ENCODE measurements at places on chromosomes 2 and 18.
A peak's percentile ranks its signal among the peaks of the same experiment; 100 is the strongest.

DNA sequence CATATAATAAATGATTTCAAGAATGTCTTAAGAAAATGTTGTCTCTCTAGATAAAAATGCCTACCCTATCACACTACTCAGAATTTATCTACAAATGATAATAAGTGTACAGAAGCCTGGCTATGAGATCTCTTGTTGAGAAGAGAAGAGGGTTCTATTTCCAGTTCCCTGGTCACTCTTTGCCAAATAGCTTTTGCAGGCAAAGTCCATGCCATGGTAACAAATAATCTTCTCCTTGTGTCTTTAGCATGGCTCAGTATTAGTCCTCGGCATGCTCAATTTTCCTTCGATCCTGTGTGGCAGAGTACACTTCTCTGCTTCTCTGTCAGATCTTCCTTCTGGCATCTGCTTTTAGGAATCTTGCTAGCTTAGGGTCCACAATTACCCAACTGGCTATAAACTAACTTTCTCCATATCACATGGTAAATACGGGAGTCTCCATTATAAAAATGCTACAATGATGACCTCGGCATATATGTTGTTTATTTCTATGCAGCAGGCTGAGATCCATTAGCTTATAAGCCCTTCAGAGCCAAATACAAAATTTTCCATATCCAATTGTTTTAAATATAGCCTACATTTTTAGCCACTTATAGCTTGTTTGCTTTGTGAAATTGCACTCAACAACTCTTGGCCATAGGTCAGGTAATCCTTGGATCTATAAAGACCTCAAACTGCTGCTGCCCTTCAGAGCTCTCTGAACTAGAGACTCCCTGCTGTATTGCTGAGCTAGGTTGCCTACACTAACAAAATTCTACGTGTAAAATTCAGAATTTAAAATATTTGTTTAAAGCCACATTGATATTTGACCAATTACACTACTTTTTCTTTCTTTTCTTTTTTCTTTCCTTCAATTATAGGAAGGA, 157.5 kb downstream of the FSIP2 start:
- no peaks in the 10 kb centered on the region for H3K4me1 ChIP-seq
- H3K36me3 ChIP-seq = no peaks in the 10 kb centered on the region
- no peak overlapping the region for H3K27ac ChIP-seq
- H3K4me3 ChIP-seq = no peak overlapping the region
- DNase-seq = no peak
- no peaks in the 10 kb centered on the region for H3K27me3 ChIP-seq

DNA sequence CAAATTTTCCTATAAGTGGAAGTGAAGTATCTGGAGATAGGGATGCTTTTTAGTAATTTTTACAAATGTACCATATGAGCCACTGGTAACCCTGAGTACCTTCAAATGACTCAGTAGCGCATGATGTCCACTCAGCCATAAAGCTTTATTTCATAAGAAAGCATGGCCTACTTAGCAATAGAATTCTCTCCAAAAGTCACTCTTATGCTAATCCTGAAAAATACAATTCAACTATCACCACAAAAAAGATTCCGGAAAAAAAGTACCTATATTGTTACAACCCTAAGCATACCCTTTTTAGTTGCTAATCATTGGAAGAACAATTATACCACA, 732.2 kb downstream of the SOCS6 start:
- no peak overlapping the region for H3K4me3 ChIP-seq
- no peak overlapping the region for H3K27ac ChIP-seq
- H3K4me1 ChIP-seq = no peaks in the 10 kb centered on the region
- DNase-seq = no peak
- H3K36me3 ChIP-seq = no peaks in the 10 kb centered on the region
- H3K27me3 ChIP-seq = no peaks in the 10 kb centered on the region

GRCh38 chr2:237048595-237048994, 37.1 kb upstream of the COPS8 start:
- no peak for DNase-seq
- H3K27ac ChIP-seq = no peak overlapping the region
- no peaks in the 10 kb centered on the region for H3K4me1 ChIP-seq
- H3K36me3 ChIP-seq = no peaks in the 10 kb centered on the region
- no peaks in the 10 kb centered on the region for H3K27me3 ChIP-seq

- no peaks in the 10 kb centered on the region for H3K27me3 ChIP-seq
- no peak overlapping the region for H3K4me3 ChIP-seq
- DNase-seq = no peak
- no peak overlapping the region for H3K27ac ChIP-seq
- no peaks in the 10 kb centered on the region for H3K36me3 ChIP-seq
Measured at GRCh38 chr2:84338069-84338468, 121.0 kb downstream of the SUCLG1 start.

DNA sequence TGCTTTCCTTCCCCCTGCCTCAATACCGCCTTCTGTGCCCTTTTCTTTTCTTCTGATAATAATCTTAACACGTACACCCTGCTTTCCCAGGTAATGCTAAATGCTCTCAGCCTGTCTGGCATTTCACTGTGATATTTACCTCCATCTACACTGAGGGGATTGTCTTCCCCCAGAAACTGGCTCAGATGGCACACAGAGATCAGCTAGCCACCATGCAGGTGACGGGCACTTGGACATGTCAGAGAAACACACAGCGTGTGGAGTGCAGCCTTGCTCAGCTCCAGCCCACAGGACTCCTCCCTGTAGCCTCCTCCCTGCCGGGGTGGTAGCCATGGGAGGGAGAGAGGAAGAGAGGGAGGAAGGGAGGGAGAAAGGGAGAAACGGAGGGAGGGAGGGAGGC, 131.2 kb downstream of the EIPR1 start:
- H3K4me3 ChIP-seq = no peak overlapping the region
- H3K27ac ChIP-seq = no peak overlapping the region
- H3K4me1 ChIP-seq = no peaks in the 10 kb centered on the region
- H3K27me3 ChIP-seq = no peaks in the 10 kb centered on the region
- DNase-seq = no peak
- no peaks in the 10 kb centered on the region for H3K36me3 ChIP-seq

GRCh38 chr18:48953104-48953706, 2.4 kb upstream of the SMAD7 start:
- peaks cover 4% of the 10 kb centered on the region for H3K4me1 ChIP-seq
- no peaks in the 10 kb centered on the region for H3K36me3 ChIP-seq
- H3K27ac ChIP-seq = peak overlapping the region; percentile 98
- DNase-seq = no peak
- no peaks in the 10 kb centered on the region for H3K27me3 ChIP-seq
- peak overlapping the region; percentile 69 for H3K4me3 ChIP-seq

DNA sequence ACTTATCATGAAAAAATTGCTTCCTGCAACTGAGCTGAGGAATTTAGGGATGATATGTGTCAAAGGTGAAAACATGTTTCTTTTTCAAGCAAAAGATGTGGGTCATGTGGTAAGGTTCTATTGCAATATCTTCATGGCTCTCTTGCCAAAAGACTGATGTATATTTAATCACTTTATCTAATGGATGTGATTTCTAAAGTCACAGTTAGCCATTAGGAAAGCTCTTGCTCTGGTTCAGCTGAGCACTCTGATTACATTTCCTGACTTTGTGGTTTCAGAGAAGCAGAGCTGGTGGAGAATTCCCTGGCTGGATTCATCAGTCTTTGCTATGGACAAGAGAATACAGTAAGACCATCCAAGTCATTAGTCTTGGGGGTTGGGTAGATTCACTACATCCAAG, 24.4 kb downstream of the SCN9A start:
- H3K4me3 ChIP-seq = no peak overlapping the region
- DNase-seq = no peak
- H3K27me3 ChIP-seq = no peaks in the 10 kb centered on the region
- no peak overlapping the region for H3K27ac ChIP-seq
- no peaks in the 10 kb centered on the region for H3K36me3 ChIP-seq
- H3K4me1 ChIP-seq = no peaks in the 10 kb centered on the region

DNA sequence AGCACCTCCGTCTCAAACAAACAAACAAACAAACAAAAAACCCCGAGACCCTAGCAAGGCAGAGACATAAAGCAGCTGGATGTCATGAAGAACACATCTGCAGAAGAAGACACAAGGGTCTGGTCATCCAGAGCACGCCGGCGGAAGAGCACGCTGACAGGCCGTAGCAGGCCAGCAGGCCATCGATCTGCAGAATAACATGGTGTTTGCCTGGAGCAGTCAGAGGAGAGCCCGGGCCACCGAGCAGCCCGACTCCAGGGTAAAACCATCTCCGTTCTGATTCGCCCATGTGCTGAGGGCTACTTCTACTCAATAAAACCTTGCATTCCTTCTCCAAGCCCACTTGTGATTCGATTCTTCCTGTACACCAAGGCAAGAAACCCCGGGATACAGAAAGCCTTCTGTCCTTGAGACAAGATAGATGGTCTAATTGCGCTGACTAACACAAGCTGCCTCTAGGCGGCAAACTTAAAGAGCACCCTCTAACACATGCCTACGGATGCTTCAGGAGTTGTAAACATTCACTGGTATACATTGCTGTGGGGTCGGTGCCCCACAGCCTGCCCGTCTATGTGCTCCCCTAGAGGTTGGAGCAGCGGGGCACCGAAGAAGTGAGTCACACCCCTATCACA, 549.8 kb upstream of the NRXN1 start:
- H3K36me3 ChIP-seq = no peaks in the 10 kb centered on the region
- no peak overlapping the region for H3K27ac ChIP-seq
- no peak for DNase-seq
- H3K4me3 ChIP-seq = peak overlapping the region; percentile 50

DNA sequence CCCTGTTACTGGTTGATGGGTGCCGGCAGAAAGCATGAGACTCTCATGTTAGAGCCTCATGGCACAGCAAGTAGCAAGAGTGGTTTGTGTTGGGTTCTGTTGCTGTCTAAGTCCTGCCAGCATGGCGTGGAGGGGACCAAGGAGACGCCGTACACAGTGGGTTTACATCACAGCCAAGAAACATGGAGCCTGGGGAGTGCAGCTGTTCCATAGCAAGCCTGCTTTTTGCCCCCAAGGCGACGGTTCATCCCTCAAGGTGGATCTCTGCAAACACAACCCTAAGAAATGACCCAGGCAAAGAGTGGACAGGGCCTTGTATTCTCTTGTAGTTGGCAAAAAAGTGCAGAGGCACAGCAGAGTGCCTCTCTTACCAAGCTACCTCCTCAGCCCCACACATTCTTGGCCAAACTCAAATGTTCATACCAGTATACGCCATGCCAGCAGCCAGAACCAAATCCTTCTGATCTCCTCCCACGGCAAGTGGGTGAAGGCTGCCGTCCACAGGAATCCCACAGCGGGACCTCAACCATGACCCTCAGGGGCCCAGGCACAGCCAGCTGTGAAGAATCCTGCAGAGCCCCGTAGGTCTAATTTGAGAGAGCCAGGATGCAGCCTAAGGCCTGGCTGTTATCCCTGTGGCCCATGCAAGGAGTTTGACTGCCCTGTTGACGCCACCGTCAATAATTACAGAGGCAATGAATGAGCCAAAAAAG, 19.0 kb downstream of the SNED1 start:
- H3K4me3 ChIP-seq = no peak overlapping the region
- H3K27ac ChIP-seq = no peak overlapping the region
- no peaks in the 10 kb centered on the region for H3K4me1 ChIP-seq
- H3K36me3 ChIP-seq = no peaks in the 10 kb centered on the region
- peak; percentile 10 for DNase-seq

- no peak overlapping the region for H3K4me3 ChIP-seq
- H3K27ac ChIP-seq = no peak overlapping the region
- no peaks in the 10 kb centered on the region for H3K36me3 ChIP-seq
Measured at GRCh38 chr2:218734190-218734975, 23.7 kb downstream of the TTLL4 start.

GRCh38 chr2:74447230-74447999, 5.7 kb upstream of the RTKN start:
- H3K4me3 ChIP-seq = no peak overlapping the region
- H3K36me3 ChIP-seq = no peaks in the 10 kb centered on the region
- DNase-seq = no peak

GRCh38 chr2:206001912-206002311, 84.1 kb downstream of the INO80D start:
- H3K27ac ChIP-seq = no peak overlapping the region
- H3K27me3 ChIP-seq = no peaks in the 10 kb centered on the region
- H3K4me3 ChIP-seq = no peak overlapping the region

DNA sequence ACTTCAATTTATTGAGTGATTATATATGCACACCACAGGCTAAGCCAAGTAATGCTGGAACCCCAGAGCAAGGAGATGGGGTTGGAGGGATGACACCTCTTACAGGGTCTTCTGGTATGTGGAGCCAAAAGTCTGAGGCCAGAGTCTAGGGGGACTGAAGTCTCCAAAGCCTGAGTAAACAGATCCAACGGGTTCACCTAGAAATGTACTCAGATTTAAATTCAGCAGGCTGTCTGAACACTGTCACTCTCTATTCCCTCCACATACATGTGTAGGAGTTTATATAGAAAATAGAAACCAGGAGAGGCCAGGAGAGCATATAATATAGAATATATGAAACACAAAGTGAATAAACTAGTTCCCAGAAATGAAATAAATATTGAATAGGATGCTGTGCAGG, 76.1 kb downstream of the PPP1R1C start:
- H3K27ac ChIP-seq = no peak overlapping the region
- no peak overlapping the region for H3K4me3 ChIP-seq
- no peaks in the 10 kb centered on the region for H3K36me3 ChIP-seq
- no peaks in the 10 kb centered on the region for H3K4me1 ChIP-seq
- H3K27me3 ChIP-seq = no peaks in the 10 kb centered on the region

DNA sequence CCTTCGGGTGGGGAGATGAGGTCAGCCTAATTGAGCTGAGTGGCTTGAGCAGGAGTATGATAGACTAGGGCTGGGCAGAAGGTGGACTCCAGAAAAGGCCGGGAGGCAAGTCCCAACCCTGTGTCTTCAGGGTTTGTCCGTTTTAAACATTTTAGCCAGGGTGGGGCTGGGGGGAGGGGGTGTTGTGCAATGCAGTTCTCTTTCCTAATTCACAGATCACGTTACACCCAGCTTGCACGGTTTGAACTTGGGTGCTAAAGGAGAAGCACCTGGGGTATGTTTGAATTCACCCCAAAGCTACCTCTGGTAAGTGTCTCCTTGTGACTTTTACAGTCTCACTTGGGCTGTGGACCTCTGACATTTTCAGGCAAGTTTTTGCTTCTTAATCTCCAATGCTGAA, 233.3 kb downstream of the AGAP1 start:
- H3K4me1 ChIP-seq = peaks cover 4% of the 10 kb centered on the region
- no peak for DNase-seq
- H3K27ac ChIP-seq = no peak overlapping the region
- no peak overlapping the region for H3K4me3 ChIP-seq
- H3K27me3 ChIP-seq = no peaks in the 10 kb centered on the region

DNA sequence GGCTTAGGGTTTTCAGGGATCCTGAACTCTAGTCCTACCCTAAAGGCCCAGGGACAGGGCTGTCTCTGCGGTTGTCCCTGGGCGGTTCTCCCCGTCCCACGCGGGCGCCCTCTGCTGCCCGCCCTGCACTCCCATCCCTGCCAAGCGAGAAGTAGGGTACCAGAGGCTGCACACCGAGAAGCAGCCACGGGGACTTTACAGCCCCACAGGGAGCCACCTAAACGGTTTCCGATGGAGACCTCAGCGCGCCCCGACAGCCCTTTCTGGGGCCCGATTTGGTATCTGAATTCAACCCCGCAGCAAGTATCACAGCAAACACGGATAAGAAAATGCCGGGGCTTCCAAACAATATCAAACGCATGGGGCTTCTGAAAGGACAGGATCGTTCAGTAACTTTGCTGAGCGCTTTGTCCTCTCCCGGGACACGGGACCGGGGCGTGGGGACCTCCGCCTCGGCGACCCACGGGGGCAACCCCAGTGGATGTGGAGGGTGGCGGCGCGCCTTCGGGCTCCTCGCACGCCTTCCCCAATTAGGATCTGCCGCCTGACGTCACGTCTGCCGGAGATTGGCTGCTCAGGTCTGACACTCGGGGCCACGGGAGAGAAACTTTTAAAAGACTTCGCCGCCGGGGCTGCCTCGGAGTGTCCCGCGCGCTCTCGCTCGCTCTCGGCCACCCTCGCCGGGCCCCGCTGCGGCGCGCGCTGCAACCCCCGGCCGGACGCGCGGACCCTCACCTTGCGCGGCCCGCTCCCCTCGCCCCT, at the start of gene LTBP1:
TSS of gene LTBP1 (plus strand) at position 640 of the 762 bp plus-strand sequence. CDS start 372 bp downstream, outside the sequence.
- H3K27me3 ChIP-seq = no peaks in the 10 kb centered on the region
- peak; percentile 81 for DNase-seq
- H3K36me3 ChIP-seq = no peaks in the 10 kb centered on the region
- no peaks in the 10 kb centered on the region for H3K4me1 ChIP-seq
- peak within 1 kb of the TSS; percentile 69 for H3K4me3 ChIP-seq

Measured in testis (tissue), 5 donors.